Globus pallidus (tissue), 1 donor: ENCODE measurements at places on chromosomes 16 and 17.

DNA sequence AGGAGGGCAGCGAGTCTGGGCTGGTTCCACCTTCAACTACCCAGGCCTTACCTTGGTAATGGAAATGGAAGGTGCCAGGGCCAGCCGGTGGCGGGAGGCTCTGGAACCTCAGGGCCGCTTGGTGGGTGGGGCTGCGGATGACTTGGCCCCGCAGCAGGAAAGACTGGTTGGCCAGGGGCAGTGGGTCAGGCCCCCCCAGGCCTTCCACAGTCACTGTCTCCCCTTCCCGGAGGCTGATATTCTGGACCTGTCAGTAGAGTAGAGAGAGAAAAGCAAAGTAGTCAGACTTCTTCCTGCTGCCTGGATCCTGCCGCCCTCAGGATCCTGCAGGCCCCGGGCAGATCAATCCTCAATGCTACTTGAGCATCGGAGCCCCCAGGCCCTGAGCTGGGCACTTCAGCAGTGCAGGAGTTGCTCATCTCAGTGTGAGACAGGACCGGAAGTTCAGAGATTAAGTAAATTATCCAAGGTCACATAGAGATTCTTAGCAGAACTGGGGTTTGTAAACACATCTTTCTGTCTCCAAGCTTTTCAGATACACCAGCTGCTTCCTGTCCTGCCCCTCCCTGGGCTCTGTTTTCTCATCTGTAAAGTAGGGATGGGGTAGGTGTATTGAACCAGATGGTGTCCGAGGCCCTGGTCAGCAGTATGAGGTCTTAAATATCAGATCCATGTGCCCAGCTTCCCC lies 18.5 kb upstream of the PHF12 start:
- no peak for DNase-seq

DNA sequence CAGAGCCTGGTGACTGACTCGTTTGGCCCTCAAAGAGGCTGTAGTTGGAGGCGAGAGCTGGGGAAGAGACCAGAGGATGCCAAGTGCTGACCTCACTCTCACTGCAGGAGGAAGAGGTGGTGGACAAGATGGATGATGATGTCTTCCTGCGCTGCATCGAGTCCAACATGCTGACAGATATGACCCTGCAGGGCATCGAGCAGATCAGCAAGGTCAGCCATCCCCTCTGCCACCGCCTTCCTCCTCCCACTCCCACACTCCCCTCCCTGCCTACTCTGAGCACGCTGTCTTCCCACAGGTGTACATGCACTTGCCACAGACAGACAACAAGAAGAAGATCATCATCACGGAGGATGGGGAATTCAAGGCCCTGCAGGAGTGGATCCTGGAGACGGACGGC lies 26.9 kb downstream of the POLR2A start:
- no peak for DNase-seq

- DNase-seq: peak; percentile 70
These were observed 58.8 kb downstream of the SMG6 start for GRCh38 chr17:2244545-2245525.

DNA sequence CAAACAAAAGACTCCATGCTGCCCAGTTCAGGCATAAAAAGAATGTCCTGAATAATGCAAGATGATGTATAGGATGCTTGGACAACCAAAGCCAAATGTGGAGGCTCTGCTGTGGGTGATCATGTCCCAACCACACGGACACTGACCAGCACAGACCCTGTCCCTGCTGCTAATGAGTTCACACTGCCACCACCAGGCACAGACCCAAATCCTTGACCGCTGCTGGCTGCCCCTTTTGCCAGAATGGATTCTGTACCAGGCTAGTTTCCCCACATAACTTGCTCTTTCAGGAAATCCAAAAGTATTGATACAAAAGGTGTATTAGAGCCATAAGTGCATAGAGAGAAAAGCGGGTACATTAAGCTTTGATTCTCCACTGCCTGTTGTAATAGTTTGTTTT lies 60.9 kb downstream of the XYLT1 start:
- DNase-seq: peak; percentile 76

GRCh38 chr16:4096509-4096908 lies 19.7 kb downstream of the ADCY9 start:
- no peak for DNase-seq

GRCh38 chr17:1315891-1316403 lies 36.5 kb downstream of the TRARG1 start:
- no peak for DNase-seq

- no peak for DNase-seq
These were observed 3.1 kb upstream of the WFIKKN1 start for GRCh38 chr16:627454-628239.

- no peak for DNase-seq
These were observed 478.6 kb downstream of the SLC39A11 start for GRCh38 chr17:72613806-72614292.

DNA sequence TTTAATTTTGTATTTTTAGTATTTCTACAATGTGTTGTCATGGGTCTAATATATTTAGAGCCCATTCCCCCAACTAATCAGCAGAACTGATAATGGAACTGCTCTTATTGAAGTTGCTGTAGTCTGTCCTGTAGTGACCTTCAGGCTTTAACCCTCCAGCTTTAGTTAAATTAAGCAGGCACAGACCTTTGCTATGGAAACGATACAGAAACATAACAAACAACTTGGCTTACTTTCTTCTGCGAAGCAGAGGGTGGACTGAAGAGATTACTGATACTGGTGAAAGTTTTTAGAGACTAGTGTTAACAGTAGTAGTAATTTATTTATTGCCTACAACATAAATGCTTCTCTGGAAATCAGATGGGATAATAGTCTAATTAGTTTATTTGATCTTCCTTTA lies 61.4 kb downstream of the NFATC3 start:
- DNase-seq: no peak

DNA sequence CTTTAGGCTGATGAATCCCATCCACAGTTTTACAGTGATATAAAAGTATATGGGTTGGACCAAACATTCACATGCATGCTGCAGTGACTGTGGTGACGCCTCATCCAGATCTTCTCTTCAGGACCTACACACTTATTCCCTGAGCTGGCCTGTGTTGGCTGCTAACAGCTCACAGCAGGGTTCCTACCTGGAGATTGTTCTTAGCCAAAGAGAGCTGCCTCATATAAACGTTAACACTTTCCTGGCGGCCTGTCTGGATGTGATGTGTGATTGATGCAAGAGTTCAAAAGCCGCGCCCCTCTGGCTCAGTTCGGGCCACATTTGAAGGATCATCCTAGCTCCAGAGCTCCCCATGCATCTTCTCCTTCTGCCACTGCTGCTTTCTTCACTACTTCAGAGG lies 93.0 kb upstream of the NETO2 start:
- no peak for DNase-seq

- no peak for DNase-seq
These were observed 9.3 kb upstream of the SKAP1 start for GRCh38 chr17:48439110-48439850.

- DNase-seq: no peak
These were observed 94.9 kb downstream of the AXIN2 start for GRCh38 chr17:65466547-65466946.

- DNase-seq: no peak
These were observed 1.2 kb downstream of the STH start for GRCh38 chr17:46000292-46000691.

GRCh38 chr17:11932337-11932898 lies 64.9 kb downstream of the ZNF18 start:
- no peak for DNase-seq

DNA sequence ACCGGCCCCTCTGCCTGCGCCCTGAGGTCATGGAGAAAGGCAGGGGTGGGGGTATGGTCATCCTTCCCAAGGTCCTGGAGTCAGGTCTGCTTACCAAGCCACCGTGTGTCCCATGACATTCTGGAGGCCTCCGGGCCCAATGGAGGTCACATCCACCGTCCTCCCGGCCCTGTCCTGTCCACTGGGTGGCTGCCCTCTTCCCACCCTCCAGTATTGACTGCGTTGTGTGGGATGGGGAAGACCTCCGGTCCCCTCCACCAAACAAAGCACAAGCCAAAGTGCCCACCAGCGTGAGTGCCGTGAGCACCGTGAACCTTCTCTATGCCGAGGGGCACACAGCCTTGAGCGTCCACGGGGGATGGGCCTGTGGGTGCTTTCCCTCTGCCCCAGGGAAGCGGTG lies 37.2 kb downstream of the LMF1 start:
- no peak for DNase-seq

DNA sequence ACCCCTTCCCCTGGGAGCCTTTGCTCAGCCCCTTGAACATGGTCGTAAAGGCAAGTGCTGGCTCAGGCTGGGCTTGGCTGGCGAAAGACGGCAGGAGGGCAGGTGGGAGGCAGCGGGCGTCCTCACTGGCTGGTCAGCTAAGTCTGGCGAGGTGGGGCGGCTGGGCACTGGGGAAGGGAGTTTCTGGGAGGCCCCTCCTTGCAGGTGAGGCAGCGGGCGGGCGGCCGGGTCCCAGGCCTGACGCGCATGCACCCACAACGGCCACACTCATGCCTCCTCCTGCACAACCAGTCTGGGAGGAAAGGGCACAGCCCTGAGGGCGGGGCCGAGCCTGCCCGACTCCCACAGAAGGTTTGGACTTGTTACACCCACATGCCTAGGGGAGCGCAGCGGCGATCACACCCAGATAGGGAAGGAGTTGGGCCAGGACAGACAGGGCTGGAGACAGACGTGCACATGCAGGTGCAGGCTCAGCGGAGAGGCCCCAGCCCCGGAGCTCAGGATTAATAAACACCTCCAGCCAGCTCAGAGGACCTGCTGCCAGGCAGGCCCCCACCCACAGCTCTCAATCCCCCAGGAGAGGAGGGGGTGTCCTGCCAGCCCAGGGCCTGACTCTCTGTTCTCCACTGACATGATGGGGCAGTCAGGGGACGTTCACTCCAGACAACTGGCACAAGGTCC lies at the start of gene EVPL:
Gene EVPL, minus strand, starts transcription at position 148 of the 681 bp plus-strand sequence. Its CDS starts 108 bp downstream, at position 40.
- no peak for DNase-seq

- no peak for DNase-seq
These were observed 99.4 kb upstream of the CHMP6 start for GRCh38 chr17:80892019-80892855.

GRCh38 chr17:14091367-14091766 lies 22.1 kb downstream of the COX10 start:
- no peak for DNase-seq

- DNase-seq: no peak
These were observed 957 bp downstream of the MYL4 start for GRCh38 chr17:47210105-47210504.

GRCh38 chr17:29196769-29197515 lies 16.7 kb upstream of the MYO18A start:
- no peak for DNase-seq

- DNase-seq: no peak
These were observed 29.7 kb upstream of the RMI2 start for GRCh38 chr16:11315510-11315909.

- DNase-seq: no peak
These were observed at the start of gene MC1R for GRCh38 chr16:89918453-89919347. TSS of gene MC1R (plus strand) at chr16:89918862. CDS start at chr16:89919259, 397 bp downstream.

GRCh38 chr16:83830091-83830768 lies 22.5 kb downstream of the HSBP1 start:
- DNase-seq: no peak

DNA sequence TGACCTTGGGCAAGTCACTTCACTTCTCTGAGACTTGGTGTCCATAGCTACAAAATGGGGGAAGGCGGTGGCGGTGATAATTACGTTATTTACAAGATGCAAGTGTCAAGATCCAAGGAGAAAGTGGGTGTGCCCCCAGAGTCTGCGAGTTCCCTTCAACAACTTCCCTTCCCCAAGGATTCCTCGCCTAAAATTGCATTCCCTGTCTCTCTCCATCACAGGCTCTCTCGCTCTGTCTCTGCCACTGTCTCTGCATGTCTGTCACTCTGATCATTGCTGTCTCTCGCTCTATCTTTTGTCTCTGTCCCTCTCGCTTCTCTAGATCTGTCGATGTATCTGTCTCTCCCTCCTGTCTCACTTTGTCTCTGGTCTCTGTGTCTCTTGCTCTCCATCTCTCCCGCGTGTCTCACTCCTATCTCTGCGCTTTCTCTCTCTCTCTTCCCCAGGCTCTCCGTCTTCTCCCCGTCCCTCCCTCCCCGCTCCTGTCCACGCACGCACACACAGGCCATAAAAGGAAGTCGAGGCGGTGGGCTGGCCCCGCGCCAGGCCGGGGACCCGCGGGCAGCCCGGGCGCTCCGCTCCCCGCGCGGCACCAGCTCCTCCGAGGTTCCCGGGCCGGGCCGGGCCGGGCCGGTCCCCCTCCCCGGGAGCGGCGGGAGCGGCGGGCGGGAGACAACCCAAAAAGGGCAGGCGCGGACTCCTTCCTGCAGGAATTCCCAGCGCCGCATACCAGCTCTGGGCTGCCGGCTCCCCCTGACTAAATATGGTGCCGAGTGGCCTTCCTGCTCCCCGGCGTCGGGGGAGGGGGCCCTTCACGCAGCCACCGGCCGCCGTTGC lies 1.1 kb upstream of the MYH11 start:
- DNase-seq: no peak

DNA sequence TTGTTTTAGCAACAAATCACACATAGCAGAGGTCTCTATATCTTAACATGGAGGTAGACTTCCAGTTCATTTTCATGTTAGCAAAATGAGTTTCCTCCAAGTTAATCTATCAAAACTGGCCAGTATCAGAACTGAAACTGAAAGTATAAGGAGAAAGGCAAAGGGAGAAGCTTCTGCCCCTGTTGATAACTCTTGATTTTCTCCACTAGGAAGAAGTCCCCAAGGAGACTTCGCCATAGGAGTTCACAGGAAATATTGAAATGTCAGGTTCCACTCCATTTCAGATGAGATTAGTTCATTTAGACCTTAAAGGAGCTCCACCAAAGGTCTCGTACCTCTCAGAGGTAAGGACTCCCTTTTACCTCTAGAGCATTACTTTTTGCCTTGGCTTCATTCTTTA lies 1.2 kb upstream of the OGFOD3 start:
- DNase-seq: no peak

DNA sequence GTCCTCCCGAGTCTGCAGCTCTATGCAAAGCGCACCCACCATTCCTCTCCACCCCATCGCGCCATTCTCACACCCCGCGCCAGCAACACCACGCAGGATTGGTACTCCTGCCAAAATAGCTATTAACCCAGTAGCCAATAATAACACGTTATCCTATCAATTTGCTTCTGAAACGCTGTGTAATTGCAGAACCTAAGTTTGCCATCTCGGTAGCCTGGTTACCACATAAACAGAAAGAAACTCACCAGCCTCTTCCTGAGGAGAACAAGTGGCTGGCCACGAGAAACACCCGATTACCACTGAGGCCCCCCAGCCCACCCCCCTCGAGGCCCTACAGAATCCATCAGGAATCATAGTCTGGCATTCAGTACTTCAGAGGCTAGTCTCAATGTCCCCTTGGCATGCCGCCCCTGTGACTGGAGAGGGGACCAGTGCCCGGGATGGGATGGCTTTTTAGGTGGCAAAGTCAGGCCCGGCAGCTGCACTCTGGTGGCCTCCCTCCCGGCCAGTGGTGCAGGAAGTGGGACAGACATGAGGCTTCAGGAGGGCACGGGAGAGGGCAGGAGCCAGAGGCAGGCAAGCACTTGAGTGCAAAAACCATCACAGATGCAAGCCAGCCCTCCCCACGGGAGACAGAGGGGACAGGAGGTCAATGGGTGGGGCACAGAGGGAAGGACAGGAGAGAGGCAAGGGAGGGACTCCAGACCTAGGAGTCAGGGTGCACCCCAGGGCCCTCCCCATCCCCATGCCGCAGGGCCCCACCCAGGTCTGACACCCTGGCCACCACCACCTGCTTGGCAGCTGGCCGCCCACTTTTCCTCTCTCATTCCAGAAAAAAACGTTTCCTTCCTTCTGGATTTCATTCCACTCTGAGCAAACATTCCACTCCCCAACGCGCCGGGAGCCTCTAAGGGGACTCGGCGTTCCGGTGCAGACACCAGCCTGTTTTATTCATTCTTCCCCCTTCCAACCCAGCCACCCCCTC lies 192.5 kb downstream of the ZNF423 start:
- DNase-seq: no peak

GRCh38 chr16:71885261-71885650 lies 1.3 kb upstream of the ZNF821 start:
- no peak for DNase-seq
